ENCODE measurements at places on chromosomes 5 and 9.
A peak's percentile ranks its signal among the peaks of the same experiment; 100 is the strongest.

- no peak for DNase-seq
These were observed 22.1 kb downstream of the ELP1 start for GRCh38 chr9:108911820-108912219.

DNA sequence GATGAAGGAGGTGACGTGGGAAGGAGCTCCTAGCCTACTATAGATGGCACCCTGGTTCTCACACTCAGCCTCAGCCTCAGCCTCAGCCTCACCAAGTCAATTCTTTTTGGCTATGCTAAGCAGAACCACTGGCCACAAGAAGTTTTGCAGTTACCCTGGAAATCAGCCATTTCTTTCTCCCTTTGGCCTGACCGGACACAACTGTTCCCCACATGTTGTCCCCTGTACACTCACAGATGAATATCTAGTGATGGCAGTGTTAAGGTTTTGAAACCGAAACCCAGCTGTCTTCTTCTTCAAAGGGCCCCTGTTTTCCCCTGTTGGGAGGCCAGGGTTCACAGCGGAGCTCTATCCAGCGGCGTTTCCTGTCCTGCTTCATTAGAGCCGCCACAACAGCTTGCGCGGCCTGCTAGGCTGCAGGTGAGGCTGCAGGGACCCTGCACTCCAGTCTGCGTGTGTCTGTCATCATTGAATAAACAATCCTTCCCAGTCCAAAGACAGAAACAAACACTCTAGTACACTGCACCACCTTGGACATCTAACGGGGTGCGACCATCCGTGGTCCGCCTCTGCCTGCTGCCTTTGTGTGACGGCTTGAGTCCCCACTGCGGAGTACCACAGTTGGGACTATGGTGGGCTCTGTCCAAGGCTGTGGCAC is 250.5 kb downstream of the DENND1A start:
- DNase-seq = no peak

GRCh38 chr5:139091439-139092156 is 106.6 kb downstream of the SIL1 start:
- DNase-seq = no peak

GRCh38 chr5:56498759-56499395 is 265.7 kb upstream of the ANKRD55 start:
- no peak for DNase-seq

DNA sequence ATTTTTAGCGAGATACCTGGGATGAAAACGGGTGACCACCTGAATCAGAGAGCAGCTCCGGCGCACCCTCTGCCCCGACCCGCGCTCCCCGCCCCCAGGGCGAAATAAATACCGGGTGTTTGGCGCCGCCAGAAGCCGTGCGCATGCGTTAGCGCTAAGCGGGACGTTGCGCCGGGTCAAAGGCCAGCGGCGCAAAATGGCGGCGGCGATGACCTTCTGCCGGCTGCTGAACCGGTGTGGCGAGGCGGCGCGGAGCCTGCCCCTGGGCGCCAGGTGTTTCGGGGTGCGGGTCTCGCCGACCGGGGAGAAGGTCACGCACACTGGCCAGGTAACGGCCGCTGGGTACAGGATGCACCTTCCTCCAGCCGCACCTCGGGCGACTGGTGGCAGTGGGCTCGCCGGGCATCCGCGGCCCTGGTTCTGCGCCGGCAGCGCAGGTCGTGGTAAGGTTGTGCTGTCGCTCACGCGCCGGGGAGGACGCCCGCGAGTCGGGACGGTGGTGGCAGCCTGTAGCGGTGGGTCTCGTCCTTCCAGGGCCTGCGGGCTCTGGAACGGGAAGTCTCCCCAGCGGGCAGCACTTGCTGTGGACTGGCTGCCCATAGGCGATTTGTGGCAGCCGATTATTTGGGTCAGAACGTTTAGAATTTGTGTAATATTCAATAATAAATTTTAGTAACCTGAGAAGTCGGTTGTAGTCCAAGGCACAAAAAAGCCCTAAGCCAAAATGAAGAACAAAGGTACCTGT is at the start of gene NDUFS6:
Gene NDUFS6 (plus strand): TSS at position 186 of the 745 bp plus-strand sequence. CDS start 11 bp downstream, at position 197.
- DNase-seq = peak; percentile 42

GRCh38 chr5:1661831-1662558 is 137.6 kb downstream of the MRPL36 start:
- no peak for DNase-seq

DNA sequence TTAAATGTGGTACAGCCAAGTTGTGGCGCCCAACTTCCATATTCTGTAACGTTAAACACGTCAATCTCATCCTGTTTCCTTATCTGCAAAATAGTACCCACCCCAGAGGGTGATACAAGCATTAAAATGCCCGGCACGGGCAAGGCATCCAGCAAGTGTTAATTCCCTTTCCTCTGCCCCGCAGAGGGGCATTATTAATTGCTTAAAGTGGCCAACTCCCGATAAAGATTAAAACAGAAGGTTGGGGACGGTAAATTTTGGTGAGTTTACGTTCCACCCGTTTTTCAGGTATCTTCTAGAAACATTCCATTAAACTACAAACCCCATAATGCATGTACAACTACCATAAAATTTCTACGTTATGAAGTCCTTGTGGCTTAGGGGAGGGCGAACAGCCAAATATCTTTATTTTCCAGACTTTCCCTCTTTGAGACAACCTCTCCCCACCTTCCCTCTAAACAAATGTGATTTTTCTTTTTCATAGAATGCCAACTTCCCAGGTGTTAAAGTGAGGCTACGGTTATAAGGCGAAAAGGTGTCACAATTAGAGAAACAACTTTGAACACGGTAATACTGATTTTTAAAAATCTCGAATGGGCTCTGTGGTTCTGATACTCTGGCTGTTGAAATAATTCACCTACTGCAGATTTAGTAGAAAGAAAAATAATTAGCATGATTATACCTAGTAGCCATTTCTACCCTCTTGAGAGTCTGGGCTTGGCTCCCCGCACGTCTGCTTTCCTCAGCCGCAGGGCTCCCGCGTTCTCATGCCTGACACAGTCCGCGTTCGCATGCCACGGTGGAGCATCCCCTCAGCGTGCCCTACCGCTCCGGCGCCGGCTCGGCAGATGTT is 1.2 kb upstream of the GPBP1 start:
- no peak for DNase-seq

- DNase-seq = no peak
These were observed 25.3 kb upstream of the ANXA2R start for GRCh38 chr5:43065387-43065947.

DNA sequence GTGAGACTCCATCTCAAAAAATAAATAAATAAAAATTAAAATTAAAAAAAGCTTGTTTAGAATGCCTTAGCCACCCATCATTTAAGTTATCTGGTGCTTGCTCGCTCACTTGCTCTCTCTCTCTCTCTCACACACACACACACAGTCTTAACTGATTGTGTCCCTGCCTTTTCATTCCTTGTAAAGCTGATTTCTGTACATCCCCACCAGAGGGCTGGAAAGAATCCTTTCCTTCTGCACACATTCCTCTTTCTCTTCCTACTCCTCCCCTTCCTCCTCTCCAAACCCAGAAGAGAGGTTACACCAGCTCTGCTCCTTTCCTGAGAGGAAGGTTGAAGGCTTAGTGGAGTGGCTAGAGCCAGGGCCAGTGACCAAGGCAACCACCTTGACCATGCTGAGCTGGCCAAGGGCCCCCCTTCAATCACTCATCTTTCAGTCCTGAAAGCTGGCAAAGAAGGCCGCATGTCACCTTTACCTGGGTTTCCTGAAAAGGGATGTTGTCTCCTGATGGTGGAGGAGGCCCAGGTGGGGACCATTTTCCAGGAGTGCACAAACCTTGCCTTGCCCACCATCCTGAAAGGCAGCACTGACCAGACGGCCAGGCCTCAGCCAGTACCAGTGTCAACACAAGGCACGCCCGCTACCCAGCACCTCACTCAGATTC is 25.6 kb downstream of the STK10 start:
- no peak for DNase-seq

DNA sequence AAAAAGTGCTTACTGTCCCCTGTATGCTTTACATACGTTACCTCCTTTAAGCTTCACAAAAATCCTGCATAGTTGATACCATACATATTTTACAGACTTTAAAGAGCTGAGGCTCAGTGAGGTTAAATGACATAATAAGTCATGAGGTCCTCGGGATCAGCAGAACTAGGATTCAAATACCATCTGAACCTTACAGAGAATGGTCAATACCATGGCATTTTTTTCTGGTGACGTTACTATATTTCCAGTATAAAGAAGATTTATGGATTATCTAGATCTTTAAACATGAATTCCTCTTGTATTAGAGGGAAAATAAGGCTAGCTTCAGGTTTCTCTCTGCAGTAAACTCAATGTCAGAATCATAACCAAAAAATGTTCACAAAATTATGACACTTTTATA is 153.7 kb upstream of the GPR151 start:
- DNase-seq = no peak

GRCh38 chr5:40446910-40447309 is 232.8 kb upstream of the PTGER4 start:
- no peak for DNase-seq

DNA sequence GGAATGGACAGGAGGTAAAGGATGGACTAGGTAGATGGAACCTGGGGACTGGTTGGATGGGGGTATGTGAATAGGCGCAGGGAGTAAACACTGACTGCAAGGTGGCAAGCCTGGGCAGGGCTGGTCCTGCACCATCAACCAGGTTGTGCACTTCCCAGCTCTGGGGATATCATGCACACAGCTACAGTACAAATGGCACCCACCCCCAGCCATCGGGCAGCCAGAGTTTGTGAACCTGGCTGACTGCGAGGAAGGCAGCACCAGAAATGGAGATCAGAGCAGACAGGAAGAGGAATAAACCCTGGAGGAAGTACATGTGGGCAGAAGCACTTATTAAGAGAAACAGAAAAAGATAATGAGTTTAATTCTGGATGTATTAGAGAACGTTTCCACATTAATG is 229.1 kb downstream of the ESM1 start:
- DNase-seq = no peak

GRCh38 chr9:2693056-2693455 is 24.3 kb upstream of the KCNV2 start:
- no peak for DNase-seq

DNA sequence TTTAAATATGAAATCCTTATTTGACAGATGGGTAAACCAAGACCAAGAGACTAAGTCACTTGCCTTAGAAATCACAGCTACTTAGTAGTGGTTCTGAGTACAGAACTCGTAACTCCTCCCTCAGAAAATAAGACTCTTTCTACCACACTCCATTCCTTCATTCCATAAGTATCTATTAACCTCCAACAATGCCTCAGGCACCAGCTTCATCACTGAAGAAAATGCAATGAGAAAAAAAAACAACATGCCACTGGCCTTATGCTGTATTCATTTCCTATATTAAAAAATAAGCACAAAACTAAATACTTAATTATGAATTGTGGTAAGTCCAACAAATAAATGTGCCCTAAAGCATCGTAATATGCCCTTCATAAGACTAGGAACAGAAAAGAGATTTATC is 13.5 kb upstream of the FREM1 start:
- DNase-seq = no peak

DNA sequence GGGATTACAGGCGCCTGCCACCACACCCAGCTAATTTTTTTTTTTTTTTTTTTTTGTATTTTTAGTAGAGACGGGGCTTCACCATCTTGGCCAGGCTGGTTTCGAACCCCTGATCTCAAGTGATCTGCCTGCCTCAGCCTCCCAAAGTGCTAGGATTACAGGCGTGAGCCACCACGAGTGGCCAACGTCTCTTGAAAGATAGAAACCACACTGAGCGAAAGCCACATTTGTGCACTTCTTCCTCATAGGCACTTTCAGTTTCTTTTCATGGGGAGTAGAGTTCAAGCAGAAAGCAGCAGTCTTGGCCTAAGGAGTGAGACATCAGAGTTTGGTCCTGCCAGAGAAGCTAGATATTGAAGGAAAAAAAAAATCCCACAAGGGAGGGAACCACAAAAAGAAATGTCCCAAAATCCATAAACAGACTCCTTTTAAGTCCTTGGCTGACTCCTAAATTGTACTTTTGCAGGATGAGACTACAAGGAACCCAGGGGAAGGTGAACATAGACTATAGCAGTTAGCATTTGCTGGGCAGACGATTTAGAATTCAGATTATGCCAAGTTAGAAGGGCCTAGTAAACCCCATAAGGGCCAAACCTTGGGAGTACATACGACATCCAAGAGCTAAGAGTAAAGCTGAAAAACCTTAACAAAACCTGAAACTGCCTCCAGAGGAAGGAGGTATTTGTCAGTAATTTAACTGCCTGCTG is 43.9 kb upstream of the GLIPR2 start:
- peak; percentile 1 for DNase-seq

DNA sequence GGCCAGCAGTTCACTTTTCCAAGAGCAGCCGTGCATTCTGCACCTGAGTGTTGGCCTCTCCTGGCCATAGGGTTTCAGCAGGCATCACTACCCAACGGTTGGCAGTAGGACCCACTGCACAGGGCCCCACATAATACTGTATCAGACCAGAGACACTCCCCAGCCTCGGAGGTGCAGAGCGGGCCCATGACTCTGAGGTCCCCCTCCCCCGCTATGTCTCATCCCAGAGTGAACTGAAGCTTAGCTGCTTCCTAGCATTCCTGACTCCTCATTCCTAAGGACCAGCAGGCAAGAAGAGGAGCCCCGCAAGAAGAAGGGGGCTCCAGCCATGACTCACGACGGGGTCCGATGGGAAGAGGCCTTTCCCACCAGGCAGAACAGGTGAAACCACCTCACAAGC is 67.2 kb downstream of the CAMSAP1 start:
- no peak for DNase-seq

GRCh38 chr5:167644619-167645018 is 646.8 kb upstream of the WWC1 start:
- DNase-seq = no peak

- no peak for DNase-seq
These were observed 66.5 kb upstream of the DAP start for GRCh38 chr5:10827571-10827970.

DNA sequence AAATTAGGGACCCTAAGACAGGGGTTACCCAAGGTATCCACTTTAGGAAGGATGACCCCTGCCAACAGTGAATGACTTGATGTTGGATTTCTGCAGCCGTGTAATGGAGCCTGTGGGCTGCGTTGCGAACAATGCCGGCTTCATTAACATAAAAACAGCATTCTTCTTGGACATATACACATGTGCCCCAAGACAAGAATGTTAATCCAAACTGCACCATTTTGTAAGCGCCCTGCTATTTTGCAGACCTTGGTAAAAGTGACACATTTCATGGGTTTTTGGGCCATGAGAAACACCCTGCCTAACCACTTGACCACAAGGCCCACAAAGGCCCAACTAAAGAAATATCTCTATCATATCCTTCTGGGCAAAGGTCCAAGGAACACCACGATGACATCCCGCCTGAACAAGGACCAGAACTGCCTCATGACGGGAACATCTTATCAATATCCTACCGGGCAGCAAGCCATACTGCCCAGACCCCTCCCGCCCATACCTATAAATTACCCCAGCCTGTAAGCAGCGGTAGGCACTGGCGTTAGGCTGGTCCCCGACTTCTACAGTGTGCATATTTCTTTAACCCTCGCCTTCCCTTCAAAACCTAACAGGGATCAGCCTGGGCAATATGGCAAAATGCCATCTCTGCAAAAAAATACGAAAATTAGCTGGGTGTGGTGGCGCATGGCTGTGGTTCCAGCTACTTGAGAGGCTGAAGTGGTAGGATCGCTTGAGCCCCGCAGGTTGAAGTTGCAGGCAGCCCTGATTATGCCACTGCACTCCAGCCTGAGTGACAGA is 9.7 kb upstream of the PDCD1LG2 start:
- DNase-seq = no peak

All from stimulated activated CD8-positive, alpha-beta memory T cell treated with anti-CD3 and anti-CD28 coated beads, Interleukin-4, amount 100 ng/mL, for 4 hours (primary cell).